ENCODE measurements at places on chromosomes 3 and 15.
A peak's percentile ranks its signal among the peaks of the same experiment; 100 is the strongest.

DNA sequence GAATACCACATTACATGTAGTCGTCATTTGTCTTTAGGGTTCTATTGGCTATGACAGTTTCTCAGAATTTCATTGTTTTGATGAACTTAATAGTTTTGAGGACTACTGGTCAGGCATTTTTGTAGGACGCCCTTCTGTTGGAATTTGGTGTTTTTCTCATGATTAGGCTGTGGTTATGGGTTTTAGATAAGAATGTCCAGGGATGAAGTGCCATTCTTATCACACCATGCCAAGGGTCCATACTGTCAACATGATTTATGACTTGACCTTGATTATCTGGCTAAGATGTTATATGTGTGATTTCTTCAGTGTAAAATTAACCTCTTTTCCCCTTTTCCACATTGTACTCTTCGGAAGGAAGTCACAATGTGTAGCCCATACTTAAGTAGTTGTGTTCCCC, 135.3 kb downstream of the DIPK2A start:
- no peak for DNase-seq

GRCh38 chr3:101976473-101976872, 127.2 kb downstream of the NFKBIZ start:
- DNase-seq: no peak

- DNase-seq: peak; percentile 49
Observed at GRCh38 chr3:172709774-172710663, 848 bp downstream of the NCEH1 start.

- no peak for DNase-seq
Observed at GRCh38 chr3:197714251-197714650, 22.5 kb downstream of the RUBCN start.

DNA sequence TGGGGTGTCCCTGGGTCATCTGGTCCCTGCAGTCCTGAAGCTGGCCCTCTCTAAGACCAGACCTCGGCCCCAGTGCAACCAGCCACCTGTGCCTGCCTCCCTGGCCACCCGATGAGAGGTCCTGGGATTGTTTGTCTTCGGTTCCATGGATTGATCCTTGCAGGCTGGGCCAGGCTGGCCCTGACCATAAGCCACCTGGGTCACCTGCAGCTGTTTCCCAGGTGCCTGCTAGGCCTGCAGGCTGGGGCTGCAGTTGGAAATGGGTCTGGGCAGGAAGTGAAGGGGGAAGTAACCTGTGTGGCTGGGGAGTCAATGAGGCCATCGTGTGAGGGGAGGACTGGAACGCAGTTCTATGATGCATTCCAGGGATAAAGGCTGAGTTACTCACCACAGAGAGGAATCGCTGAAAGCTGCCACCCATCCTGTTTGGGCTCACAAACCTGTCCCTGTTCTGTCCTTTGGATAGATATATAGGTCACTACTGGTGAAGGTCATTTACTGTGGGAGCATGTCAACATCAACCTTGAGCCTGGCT, 30.9 kb upstream of the VPS8 start:
- no peak for DNase-seq

GRCh38 chr3:169600732-169601131, 62.8 kb downstream of the MECOM start:
- no peak for DNase-seq

DNA sequence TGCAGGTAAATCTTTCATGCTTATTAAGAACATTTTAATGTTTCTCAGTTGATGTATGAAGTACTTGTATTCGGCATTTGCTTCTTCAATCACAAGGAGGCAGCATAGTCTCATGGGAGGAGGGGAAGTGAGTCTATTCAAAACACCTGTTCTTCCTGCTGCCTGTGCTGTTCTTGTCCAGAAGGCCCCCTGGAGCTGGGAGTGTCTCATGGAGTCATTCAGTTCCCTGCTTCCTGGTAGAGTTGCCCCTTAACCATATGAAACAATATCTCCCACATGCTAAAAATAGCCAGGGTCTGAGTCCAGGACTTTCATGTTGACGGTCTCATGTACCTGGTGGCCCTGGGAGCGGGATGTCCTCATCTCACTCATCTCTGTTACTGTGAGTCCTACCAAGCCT, 15.5 kb upstream of the PPP1R2 start:
- peak; percentile 84 for DNase-seq

- DNase-seq: no peak
Observed at GRCh38 chr3:188043891-188044290, 110.1 kb upstream of the LPP start.

GRCh38 chr3:192675958-192676649, 51.2 kb downstream of the FGF12 start:
- no peak for DNase-seq

DNA sequence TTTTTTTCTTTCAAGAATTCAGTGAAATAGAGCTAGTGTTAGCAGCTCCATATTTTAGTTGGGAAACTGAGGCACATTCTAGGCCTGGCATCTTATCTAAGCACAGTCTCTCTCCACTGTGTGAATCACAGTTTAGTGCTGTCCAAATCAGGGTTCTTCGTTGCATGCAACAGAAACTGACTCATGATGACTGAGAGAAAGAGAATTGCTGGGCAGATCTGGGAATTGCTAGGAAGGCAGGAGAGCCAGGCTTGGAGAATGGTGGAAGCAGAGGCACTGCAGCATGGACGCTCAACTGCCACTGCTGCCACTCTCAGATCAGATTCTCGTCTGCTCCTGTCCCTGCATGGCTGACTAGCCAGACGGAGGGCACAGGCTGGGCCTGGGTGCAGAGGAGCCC, 40.7 kb upstream of the CHST2 start:
- DNase-seq: no peak

- no peak for DNase-seq
Observed at GRCh38 chr3:71062952-71063772, 520.4 kb downstream of the FOXP1 start.

- DNase-seq: no peak
Observed at GRCh38 chr15:56261854-56262509, 18.3 kb upstream of the RFX7 start.

DNA sequence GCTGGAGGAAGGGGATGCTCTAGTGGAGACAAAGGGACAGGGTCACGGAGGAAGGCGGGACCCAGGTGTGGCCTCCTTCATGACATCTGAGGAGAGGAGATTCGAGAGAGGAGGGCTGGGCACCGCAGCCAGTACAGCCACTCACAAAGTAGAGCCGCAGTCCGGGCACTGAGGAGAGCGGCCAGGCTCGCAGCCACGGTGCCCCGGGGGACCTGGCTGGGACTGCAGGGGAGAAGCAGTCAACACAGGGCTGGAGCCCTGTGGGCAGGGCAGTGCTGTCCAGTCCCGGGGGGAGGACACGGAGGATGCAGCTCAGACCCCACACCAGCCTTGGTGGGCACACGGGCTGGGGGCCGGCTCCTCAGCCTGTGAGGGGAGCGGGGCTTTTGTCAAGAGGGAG, 40.3 kb downstream of the HMCES start:
- DNase-seq: no peak

DNA sequence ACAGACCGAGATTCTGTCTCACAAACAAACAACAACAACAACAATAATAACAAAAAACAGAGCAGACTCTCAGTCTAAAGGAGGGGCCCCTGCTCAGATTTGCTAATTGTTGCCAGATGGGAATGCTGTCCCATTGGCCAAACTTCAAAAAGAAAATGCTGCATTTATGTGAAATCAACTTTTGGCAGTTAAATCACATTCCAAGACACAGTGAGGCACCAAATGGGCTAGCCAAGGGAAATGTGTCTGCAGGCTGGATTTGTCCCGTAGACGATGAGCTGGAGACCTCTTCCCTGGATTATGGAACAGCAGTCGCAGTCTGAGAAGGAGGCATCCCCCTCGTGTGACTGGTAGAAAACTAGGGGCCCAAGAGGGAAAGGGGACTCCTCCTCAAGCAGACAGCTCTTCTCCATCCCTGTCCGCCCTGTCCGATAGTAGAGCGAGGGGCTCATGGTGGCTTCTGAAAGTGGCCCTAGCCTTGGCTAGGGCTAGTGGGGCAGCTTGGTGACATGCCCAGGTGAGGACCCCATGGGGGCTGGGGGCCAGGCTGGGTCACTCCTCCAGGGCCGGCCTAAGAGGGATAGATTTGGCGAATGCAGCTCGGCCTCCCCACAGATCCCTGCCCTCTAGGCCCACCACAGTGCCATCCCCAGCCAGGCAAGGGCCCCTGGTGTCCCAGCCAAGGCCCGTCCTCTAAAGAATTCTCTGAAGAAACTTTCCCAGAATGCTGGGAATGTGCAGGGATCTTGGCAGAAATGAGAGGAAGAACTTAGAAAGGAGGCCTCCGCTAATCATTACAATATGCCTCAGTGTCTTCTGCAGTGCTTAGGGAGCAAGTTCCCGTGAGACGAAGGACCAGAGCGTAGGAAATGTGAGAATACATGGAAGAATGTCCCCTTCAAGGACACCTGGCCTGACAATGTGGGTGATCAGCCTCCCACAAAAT, 2.0 kb downstream of the SLC22A14 start:
- DNase-seq: no peak

- no peak for DNase-seq
Observed at GRCh38 chr3:188421836-188422540, 268.0 kb downstream of the LPP start.

DNA sequence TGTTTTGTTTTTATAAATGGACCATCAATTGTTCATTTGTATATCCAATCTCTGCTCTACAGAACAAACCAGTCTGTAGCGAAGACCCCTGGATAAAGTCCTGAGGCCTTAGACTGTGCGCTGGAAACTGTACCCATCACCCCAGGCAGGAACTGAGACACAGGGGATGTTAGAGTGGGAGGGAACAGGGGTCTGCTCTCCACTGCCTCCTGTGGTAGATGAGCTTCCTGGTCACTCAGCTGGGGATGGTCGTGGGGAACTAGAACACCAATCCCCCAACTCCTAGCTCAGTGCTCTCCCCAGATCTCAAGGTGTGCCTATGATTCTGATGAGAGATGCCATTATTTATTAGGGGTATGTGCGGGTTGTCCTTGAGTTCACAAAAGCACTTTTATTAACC, 340.2 kb upstream of the IGF1R start:
- DNase-seq: no peak

- peak; percentile 48 for DNase-seq
Observed at GRCh38 chr3:50390508-50391224, 31.3 kb upstream of the TMEM115 start.

DNA sequence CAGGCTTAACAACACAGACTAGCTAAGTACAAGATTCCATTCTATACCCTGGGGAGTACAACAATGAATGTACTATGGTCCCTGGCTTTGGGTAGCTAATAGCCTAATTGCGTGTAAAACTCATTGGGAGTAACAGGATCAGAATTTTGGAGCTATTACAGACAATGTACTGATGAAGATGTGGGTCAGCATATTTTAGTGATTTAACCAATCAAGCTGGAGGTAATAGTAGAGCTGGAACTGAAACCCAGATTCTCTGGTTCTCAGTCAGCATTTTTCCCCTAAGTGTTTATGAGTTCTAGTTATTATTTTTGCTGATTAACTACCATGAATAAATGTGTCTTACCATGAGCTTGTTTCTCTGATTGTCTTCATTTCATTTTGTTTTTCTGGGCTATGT, 578.7 kb downstream of the NLGN1 start:
- DNase-seq: no peak

GRCh38 chr15:64425221-64425620, 35.2 kb upstream of the ZNF609 start:
- no peak for DNase-seq

- no peak for DNase-seq
Observed at GRCh38 chr3:159727506-159727905, 261.1 kb upstream of the IL12A start.

GRCh38 chr3:147574621-147575020, 165.5 kb downstream of the ZIC1 start:
- no peak for DNase-seq

DNA sequence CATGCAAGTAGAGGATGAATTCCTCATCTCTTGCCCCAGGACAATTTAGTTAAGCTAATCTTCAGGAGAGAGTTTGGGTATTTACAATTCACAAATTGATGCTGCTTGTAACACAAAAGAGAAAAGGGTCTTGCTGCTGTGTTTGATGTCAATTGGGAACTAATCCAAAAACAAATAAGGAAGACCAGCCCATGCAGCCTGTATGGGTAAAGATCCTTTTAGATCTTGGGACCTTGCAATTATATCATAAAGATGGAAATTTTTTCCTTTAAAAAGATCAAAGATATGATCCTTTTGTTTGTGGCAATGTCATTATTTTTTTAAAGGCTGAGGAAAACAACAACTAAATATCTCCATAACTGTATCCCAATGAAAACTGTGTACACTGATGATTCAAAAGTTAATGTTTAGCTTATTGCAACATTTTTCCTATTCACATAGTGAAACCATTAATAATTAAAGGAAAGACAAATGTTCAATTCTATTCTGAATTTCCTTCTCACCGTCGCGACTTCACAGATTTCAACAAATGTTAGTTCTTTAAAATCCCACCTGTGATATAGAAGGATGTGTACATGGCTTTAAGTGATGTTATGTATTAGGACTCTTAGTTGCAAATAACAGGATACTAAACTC, 40.2 kb downstream of the TMEM212 start:
- DNase-seq: no peak

DNA sequence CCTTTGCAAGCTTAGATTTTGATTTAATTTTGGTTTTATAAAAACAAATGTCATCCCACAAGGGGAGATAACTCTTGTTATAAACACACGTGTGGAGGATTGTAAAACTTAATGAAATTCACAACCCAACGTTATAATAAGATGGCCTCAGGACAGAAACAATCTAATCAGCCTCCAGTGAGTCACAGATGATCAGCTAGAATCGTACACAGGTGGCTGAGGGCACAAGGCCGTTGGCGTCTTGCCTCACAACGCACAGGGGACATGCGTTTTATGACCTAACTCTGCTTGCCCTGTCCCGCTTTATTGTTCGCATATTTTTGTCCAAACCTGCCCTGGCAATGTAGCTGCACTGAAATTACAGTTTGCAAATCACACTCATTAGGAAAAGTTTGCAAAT, 121.9 kb upstream of the PDZRN3 start:
- no peak for DNase-seq

GRCh38 chr15:74175271-74176191, 2.0 kb downstream of the ISLR start:
- DNase-seq: no peak

Data from DMS79 (cell line).